Pons (tissue), 1 donor: ENCODE measurements at places on chromosomes 2 and 18.

GRCh38 chr2:129015397-129016285 is 697.0 kb upstream of the HS6ST1 start:
- DNase-seq: no peak

DNA sequence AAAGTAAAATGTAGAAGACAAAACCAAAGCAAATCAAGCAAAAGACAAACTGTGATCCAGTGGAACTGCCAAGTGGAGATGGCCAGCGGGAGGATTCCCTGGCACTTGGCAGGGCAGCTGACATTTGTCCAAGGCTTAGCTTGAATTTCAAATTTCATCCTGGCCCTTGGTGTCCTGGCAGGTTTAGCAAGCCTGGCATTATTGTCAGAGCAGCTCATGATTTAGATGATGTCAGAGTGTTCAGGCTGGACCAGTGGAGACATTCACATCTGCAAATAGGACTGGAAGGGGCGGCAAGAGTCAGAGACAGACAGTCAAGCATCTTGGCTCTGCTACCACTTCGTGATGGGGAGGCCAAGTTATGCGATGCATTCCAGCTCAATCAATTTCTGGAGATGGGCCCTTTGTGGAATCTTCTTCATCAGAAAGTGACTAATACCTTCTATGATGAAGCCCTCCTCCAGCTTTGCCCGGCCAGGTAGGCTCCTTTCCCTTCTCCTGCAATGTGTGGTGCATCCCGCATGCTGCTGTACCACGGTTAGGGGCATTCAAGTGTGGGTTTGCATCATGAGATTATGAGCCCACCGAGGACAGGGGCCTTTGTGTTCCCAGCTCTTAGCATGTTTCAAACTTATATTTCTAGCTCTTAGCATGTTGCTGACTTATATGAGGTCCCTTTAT is 199.7 kb downstream of the ANKRD30B start:
- no peak for DNase-seq

DNA sequence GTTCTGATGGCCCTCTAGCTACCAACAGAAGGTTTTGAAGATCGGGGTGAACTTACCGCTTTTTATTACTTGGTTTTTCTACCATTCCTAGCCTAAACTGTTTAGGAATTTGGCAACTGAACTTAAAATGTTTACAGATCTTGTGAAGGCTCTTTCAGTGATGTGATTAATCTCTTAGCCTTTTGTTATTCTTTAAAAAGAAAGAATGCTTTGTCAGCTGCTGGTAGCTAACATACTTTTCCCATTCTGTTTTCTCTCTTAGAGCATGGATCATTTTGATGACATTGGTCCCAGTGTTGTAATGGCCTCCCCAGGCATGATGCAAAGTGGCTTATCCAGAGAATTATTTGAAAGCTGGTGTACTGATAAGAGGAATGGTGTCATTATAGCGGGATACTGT is 18.1 kb downstream of the CPSF3 start:
- DNase-seq: peak; percentile 58

DNA sequence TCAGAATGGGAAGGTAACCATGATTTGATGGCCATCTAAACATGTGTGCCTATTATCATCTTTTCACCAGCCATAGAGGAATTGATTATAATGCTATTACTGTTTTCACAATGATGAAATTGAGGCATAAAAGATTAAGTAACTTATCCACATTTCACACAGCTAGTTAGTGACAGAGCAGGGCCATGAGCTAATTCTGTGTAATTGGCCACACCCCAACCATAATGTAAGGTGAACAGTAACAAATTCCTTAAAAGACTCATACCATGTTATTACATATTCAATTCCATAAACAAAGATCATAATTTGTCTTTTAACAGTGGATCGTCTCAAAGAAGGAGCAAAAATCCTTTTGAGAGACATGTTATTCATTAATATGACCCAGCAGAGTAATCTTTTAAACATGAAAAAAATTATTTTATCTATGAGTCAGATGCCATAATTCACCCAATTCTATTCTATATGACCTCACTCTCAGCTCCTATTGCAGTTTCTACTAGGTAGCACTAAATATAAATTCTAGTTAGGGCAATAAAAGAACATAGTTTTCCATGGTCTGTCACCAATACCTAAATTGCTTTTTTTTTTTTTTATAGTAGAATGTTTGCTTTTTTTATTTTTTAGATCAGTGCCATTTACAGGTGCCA is 475.8 kb upstream of the SLC39A10 start:
- DNase-seq: no peak

DNA sequence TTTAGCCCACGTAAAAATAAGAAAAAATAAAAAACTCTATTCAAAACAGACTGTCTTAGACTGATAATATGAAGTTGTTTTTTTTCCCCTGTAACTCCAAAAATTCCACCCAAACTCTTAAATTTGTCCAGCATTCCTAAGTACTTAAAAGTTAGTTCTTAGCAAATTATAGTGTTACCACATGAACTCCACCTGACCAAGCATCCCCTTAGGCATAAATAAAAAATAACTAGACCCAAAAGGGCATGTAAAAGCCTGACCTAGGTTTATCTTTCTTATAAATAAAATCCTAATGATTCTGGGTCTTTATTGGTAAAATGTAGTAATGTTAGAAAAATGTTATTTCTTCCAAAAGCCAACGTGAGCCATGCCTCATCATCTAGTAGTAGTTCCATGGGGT is 54.3 kb downstream of the TTC21B start:
- DNase-seq: no peak

GRCh38 chr18:57904535-57904934 is 101.4 kb upstream of the ATP8B1 start:
- no peak for DNase-seq

DNA sequence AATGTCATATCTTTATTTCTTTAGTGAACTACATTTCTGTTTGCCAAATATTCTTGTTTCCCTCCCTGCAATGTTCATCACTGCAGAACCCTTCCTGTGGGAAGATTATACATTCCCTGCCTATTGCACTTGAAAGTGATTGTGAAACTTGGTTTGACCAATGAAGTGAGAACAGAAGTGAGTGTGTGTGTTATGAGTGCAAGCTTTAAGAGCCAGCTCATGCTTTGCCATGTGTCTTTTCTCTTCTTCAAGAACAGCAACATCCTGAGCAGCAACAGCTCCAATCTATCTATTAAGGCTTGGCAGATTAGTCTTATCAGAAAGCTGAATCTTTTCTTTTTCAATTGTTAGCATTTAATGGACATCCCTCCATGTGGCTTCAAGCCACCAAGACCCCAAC is 42.0 kb upstream of the UBE2E3 start:
- DNase-seq: no peak

- no peak for DNase-seq
These were observed 20.6 kb downstream of the NEMP2 start for GRCh38 chr2:190513877-190514276.

DNA sequence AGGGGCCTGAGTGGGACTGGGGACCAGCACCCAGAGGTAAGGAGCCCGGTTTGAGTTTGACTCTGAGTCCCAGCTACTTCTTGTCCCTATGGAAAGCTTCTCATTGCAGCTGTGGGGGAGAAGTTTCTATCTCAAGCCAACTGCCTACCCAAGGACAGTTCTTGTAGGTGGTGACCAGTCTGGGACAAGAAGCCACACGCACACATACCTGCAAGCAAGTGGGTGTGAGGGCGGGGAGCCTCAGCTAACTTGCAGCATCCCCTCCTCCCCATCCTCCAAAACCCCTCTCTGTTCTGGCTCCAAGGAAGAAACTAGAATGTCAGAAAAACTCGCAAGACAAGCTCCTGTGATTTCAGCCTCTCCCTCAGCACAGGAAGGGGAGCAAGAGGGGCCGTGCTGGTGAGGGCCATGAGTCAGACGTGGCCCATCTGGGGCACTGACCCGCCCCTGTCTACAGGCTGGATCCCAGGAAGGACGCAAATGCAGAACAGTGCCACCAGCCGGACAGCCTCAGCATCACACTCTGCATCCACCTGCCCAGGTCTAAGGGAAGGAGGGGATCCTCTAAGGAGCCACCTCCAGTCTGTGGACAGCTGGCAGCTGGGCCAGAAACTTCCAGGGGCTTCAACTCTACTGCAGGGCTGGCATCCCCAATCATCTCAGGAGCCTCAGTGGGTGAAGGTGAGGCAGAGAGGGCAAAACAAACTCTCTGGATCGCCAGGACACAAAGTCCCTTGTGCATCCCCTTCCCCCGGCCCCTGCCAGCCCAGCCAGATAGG is 103.4 kb downstream of the TNS1 start:
- DNase-seq: no peak

DNA sequence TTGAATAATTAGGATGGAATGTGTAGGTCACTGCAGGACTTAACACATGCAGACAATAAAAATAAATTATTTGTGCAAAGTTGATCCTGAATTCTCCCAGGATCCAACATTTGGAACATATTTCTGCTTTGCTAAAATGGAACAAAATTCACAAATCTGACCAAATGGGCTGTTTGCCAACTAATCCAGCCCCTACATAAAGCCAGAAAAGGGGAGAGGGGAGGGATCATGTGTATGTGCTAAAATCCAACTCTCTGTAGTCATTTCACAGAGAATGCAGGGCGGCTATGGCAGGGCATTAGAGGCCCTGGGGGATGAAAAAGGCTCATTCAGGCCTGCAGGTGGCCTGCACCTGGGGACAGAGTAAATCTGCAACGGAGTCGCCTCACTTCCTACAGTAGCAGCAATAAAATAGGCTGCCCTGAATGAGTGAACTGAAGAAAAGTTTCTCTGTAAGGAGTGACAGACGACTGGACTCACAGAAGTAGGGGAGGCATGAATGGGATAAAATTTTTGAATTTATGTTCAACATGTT is 4.0 kb upstream of the ZFP36L2 start:
- no peak for DNase-seq

- no peak for DNase-seq
These were observed 185.2 kb upstream of the ID2 start for GRCh38 chr2:8496617-8497016.

DNA sequence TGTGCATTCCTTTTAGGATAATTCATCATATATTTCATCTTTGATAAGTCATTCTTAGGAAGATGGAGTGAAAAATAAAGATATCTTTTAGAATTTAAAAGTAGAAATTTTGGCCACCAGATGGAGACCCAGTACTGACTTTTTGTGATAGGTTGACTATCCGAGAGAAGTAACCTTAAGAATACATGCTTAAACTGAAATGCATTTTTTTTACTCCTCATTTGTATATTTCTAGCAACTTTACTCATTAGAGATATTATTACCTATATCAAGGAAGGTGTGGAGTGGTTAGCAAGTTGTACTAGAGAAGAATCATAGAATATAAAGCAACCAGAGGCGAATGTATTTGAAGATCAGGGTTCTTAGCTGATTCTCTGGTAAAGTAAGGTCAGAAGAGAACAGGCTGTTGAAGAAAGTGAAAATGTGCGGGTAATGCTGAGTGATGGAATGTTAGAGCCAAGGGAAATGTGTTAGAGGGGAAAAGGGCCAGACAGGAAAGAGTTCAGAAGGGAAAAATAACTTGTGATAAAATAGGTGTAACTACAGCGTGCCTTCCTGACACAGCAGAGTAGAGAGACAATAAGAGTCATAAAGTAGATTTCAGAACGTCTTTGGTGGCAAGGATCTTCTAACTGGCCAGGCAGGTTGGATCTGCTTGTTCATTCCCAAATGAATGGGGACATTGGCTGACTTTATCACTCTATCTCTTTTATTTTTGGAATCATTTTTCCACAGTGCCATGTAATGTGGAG is 52.3 kb downstream of the TDRD15 start:
- DNase-seq: peak; percentile 85

GRCh38 chr2:120219766-120220165 is 3.4 kb downstream of the TMEM185B start:
- DNase-seq: no peak

GRCh38 chr18:32301361-32301760 is 111.5 kb downstream of the MEP1B start:
- DNase-seq: no peak

- no peak for DNase-seq
These were observed 90.5 kb upstream of the MSH2 start for GRCh38 chr2:47312491-47312850.

DNA sequence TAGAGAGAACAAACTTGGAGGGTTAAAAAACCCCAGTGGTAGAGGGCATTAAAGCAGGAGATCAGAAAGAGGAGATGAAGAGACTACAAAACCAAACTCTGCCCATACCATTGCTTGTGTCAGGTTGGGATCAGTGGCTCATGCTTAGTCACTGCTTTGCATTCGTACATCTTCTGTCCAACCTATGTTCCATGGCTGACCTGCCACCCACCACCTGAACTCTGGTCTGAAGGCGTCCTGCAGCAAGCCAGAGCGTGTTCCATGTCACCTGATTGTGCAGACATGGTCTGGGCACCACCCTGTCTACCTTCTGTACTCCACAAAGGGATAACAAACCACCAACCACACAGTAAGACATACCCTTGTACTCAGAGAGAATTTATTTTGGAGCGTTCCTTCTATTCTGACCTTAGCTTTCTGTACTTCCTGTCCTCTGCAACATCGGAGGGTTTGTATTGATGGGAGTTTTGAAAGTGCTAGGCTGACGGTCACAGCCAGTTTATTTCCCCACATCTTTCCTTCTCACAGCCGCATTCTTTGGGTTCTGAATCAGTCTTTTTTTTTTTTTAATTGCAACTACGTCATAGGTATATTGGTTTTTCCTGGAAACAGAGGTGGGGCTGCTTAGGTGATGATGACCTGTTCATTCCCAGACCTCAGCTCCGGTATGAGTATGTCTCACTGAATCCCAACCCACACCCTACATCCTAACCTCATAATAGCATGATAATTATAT is 88.3 kb downstream of the SOWAHC start:
- DNase-seq: no peak

- no peak for DNase-seq
These were observed 206.5 kb upstream of the NT5C1B start for GRCh38 chr2:18795906-18796305.

DNA sequence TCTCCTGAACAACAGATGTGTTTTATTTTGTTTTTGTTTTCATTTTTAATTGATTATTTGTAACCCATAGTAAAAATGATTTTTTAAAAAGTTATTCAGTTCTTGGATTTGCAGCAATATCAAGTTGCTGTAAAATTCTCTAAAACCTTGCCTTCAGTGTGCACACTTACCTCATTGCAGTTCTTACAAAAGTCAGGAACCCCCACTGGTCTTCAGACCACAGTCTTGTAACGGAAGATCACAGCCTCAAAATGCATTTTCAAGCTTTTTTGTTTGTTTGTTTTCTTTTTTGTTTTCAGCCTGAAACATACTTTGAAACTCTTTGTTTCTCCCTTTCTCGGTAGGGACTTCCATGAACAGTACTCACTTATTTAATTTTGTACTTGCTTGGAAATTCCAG is 1012.8 kb upstream of the GYPC start:
- DNase-seq: no peak

DNA sequence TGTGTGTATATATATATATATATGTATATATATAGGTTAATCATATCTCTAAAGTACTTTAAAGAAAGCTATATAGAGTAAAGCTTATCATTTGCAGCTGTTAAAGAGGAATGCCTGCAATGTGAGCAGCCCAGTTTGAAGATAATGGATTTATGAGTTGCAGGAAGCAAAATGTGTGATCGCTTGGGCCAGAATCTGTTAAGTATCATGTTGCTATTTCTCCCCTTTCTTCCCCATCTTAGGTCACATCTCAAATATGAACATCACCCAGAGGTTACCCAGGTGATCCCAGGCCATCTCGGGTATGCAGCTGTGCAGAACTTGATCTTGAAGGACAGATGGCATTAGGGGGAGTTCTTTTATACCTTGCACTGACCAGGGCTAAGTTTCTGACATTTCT is 316.5 kb downstream of the MTX2 start:
- DNase-seq: no peak
